Mesothelial cell of epicardium (in vitro differentiated cells): ENCODE measurements at places on chromosomes 7 and 10.

DNA sequence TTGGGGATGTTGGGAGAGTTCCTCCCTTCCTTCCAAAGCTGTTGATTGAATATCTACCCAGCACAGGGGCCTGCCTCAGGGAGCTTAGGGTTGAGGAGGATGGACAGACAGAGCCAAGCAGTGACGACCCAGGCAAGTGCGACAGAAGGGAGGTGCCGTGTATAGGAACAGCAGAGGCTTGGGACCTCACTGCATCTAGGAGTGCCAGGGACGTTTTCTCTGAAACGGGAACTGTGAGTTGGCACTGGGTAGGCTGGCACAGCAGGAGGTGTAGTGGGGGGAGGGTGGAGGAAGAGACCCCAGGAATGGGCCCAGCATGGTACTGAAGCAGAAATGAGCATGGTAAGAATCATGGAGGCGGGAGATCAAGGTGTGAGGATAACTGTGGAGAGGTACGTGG, 55.3 kb upstream of the MGMT start:
- peak; percentile 22 for DNase-seq

DNA sequence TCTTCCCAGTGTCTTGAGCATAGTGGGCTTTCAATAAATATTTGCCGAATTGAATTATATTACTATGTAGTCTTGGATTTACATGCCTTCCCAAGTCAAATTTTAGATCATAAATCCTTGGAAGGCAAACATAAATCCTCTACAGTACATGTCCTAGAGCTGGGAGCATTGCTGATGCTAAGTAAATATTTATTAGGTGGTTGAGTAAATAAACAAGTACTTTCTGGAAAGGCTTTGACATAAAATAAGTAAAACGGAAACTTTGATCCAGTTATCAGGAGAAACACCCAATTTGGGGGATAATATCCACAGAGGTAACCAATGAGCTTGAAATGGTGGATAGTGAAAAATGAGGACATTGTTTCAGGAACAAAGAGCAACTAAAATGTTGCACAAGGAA, 162.8 kb upstream of the SVIL start:
- DNase-seq: no peak

- DNase-seq: no peak
Observed at GRCh38 chr10:132648851-132649528, 111.4 kb downstream of the INPP5A start.

GRCh38 chr10:109534193-109534592, 389.1 kb downstream of the XPNPEP1 start:
- DNase-seq: no peak

GRCh38 chr10:61962971-61963370, 61.5 kb downstream of the ARID5B start:
- no peak for DNase-seq

DNA sequence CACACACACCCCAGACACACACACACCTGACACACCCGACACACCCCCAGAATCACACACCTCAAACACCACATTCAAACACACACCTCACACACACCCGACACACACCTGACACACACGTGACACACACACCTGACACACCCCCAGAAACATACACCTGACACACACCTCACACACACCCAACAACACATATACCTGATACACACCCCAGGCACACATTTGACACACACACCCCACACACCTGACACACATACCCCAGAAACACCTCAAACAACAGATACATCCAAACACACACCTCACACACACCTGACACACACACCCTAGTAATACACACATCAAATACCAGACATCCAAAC, 652 bp upstream of the CALY start:
- DNase-seq: no peak

DNA sequence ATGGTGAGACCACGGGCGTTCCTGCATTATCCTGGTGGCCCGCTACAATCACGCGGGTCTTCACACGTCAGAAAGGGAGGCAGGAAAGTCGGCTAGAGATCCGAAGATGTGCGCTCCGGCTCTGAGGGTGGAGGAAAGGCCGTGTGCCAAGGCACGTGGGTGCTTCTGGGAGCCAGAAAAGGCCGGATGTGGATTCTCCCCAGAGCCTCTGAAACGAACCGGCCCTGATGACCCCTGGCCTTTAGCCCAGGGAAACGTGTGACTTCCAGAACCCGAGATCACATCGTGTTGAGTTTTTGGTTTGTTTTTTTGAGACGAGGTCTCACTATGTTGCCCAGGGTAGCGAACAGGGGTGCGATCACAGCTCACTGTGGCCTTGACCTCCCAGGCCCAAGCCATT, 244.2 kb downstream of the ELFN1 start:
- DNase-seq: no peak

DNA sequence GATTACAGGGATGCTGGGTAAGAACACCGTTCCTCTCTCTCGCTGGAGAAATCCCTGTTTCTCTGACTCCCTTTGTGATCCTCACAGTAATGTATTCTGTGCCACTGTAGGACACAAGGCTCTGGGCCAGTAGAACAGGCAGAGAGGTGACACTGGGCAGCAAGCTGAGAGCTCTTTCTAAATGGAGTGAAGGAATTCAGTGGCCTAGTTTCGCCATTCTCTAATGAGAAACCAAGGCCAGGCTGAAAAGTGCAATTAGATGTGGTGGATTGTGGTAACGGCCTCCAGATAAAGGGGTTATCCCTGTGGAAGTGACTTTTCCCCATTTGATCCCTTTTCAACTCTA, 12.8 kb downstream of the KCTD7 start:
- DNase-seq: no peak

GRCh38 chr7:22338877-22339276, 18.1 kb downstream of the RAPGEF5 start:
- DNase-seq: no peak

DNA sequence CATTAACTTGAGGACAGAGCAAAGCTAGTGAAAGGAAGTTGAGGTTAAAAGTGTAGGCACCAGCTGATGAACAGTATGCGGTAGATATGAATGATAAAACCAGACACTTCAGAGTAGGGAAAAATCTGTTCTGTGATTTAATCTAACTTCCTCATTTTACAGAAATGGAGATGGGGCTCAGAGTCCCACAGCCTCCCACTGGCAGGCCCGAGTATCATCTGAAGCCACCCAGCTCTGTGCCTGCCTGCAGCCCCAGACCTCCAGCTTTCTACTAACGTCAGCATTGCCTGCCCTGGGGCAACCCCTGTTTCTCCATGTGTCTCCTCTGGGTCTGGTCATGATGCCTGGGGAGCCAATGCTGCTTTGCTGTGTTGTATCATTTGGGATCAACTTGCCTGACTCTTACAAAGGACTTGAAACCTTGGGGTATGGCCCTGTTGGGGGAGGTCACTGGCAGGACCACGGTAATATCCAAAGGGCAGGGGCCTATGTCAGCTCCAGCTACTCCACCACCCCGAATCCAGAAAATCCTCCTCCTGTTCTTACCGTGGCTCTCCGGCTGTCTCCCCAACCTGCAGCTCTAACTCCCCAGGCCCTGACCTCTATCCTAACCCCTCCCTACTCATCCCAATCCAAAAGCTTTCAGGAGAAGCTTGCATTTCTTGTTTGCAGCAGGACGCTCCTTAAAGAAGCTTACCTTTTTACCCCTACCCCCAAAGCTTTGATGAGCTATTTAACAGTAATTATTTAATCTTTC, 56.2 kb upstream of the NPY start:
- DNase-seq: no peak
